CD4-positive, alpha-beta T cell (primary cell): ENCODE measurements at places on chromosomes 1 and 21.
A peak's percentile ranks its signal among the peaks of the same experiment; 100 is the strongest.

- no peak for DNase-seq
Measured at GRCh38 chr1:212671342-212672031, 28.2 kb downstream of the BATF3 start.

DNA sequence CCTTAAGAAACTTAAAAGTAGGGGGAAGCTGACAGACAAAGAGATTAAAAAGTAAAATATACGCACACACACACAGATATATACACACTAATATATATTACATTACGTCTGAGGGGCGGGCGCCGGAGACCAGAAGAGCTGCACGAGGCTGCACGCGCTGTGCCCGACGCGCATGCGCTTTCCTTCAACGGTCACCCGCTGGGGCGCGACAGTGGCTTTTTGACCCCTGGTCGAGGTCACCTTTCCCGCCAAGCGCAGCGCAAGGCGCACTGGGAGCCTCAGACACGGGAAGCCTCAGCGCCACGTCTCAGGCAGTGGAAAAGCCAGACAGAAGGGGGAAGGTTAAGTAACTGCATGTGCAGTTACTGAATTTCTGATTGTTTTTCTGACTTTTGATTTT is at the start of gene HORMAD1:
Gene HORMAD1, minus strand, starts transcription at position 193 of the 400 bp plus-strand sequence. CDS start 1,390 bp downstream, outside the sequence.
- DNase-seq, result no peak

- no peak for DNase-seq
Measured at GRCh38 chr1:152495066-152495675, 15.4 kb upstream of the LCE5A start.

DNA sequence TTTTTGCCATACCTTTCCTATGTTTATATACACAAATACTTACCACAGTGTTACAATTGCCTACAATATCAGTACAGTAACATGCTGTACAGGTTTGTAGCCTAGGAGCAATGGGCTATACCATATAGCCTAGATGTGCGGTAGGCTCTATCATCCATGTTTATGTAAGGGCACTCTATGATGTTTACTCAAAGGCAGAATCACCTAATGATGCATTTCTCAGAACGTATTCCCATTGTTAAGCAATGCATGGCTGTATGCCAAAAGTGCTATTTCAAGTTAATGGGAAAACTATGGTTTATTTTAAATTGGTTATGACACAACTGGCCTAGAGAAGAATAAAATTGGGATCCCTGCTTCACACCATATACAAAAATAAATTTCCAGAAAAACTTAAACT is 36.9 kb upstream of the DISP1 start:
- no peak for DNase-seq

DNA sequence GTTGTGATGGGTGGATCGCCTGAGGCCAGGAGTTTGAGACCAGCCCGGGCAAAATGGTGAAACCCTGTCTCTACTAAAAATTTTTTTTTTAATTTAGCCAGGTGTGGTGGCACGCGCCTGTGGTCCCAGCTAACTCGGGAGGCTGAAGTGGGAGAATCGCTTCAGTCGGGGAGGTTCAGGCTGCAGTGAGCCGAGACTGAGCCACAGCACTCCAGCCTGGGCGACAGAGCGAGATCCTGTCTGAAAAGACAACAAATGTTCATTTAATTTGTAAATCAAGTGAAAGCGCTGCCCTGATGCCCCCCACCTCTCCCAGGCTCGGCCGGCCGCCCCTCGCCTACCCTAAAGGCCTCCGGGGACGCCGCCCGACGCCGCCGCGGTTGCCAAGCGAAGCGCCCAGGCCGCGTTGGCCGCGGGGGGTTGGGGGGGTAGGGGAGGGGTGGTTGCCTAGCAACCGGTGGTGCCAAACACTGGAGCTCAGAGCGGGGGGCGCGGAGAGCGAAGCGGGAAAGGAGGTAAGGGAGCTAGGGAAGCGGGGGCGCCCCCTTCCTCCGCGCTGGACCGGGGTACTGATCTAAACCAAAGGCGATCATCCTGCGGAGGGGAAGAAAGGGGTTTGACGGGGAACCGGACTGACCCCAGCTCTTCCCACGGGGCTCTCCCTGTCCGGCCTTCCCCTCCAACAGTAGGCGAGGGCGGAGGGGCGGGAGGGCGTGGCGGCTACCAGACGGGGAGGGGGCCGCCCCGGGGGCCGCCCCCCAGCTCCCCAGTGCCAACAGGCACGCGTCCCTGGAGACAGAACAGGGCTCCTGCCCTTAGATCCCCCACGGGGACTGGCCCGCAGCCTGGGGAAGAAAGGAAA is at the start of gene TEKT2:
Gene TEKT2, plus strand, starts transcription at position 460 of the 862 bp plus-strand sequence. CDS start 828 bp downstream, outside the sequence.
- DNase-seq, result no peak

DNA sequence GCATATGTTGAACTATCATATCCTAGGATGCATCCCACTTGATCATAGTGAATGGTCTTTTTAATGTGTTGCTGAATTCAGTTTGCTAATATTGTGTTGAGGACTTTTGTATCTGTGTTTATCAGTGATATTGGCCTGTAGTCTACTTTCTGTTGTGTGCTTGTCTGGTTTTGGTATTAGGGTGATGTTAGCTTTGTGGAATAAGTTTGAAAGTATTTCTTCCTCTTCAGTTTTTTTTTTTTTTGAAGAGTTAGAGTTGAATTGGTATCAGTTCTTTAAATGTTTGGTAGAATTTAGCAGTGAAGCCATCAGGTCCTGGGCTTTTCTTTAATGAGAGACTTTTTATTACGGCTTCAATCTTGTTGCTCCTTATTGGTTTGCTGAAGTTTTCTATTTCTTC is 162.3 kb downstream of the VAV3 start:
- no peak for DNase-seq

GRCh38 chr1:22983944-22984343 is 11.3 kb upstream of the LACTBL1 start:
- no peak for DNase-seq

DNA sequence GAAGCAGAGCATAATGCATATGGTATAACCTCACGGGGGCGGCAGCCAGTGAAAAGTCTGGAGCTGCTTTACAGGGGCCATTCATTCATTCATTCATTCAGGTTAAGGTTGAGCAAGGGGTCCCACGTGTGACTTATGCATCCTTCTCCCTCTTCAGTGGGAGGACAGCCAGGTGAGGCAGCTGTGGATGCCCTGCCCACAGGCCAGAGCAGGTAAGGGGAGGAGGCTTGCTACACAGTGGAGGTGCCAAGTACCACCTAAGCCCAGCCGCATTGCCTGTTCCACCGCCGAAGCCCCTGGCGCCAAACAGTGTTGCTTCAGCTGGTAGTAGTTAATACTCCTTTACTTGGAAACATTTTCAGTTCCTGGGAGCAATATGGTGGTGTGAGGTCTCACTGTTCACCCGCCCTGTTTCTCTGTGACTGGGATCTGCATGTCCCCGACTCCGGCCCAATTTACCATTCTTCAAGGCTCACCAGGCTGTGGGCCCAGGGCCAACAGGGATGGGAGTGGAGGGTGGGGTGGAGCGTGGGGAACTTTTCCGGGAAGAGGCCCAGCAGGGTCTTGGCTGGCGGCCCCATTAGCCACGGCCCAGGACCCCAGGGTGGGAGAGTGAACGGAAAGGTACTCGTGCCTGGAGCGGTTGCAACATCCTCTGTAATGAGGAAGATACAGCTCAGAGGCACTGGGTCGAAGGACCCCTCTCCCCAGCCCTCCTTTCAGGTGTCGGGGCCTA is 722 bp upstream of the PODN start:
- no peak for DNase-seq

DNA sequence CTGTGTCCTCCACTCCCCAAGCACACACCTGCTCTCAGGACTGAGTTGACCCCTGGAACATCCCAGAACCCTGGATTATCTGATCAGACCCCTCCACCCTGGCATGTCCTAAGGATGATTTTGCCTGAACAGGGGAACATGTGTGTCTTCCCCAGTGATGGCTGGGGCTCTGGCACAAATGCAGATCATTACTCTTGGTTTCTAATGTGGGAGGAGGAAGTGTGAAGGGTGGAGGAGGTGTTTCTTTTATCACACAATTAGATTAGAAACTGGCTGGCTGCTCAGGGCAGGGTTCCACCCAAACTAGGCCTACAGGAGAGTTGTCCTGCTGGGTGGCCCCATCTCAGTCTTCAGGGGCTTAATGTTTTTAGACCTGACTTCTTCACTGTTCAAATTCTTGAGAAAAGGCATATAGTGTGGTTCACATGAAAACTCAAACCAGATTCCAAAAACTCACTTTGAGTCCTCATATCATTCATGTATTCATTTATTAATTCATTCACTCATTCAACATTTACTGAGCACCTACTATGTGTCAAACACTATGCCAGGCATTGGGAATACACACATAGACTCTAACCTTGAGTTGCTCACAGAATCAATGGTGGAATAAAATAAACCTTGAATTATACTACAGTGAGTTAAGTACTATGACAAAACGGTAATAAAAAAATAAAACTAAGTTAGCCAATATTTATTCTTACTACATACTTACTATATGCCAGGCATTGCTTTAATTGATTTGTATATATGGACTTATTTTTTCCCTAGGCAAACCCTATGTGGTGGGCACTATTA is 221.8 kb upstream of the JUN start:
- DNase-seq, result no peak

DNA sequence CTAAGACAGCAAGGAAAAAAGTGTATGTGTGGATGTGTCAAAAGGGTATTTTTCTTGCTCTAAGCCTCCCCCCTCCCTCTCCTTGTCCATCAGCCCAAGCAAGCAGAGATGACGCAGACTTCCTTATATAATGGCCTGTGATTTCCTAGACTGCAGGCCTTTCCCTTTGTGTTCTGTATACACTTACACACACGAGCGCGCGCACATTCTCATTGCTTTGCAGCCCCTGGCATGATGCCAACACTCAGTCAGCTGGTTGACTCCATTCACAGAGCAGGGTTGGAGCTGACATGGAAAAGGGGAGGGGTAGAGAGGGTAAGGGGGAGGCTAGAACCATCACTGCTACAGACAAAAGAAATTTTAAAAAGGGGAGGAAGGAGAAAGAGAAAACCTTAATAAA is 41.8 kb downstream of the GATAD2B start:
- DNase-seq, result peak; percentile 3

DNA sequence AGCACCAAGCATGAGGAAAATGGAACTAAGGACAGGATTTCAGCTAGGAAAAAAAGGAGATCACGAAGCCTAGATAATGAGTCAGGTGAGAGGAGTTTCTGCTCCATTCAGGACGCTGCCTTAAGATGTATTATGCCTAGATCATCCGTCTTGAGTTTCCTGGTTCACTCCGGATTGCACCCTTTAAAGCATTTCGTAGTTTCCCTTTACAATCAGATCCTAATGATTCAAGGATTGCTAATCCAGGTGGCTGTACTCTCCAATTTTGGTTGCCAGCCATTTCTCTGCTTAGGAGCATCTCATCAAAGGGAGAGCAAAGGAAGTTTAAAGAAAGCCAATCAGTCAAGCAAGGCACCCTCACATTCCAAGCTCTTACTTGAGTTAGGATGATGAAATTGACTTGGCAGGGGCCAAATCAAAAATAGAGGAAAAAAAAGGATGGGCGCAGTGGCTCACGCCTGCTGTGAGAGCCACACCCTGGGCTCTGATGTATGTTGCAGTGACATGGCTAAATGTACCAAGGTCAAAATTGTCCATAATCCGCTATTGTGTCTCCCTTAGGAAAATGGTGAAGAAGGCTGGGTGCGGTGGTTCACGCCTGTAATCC is 156.9 kb upstream of the SOD1 start:
- no peak for DNase-seq

- DNase-seq, result no peak
Measured at GRCh38 chr1:41504114-41505035, 19.9 kb upstream of the EDN2 start.

GRCh38 chr1:211606332-211606913 is 27.5 kb upstream of the SLC30A1 start:
- no peak for DNase-seq

- no peak for DNase-seq
Measured at GRCh38 chr1:97170300-97170699, 448.7 kb downstream of the PTBP2 start.

GRCh38 chr1:172185211-172185610 is 235.3 kb upstream of the C1orf105 start:
- DNase-seq, result no peak

- DNase-seq, result no peak
Measured at GRCh38 chr1:44832056-44832705, 10.9 kb downstream of the PTCH2 start.

- DNase-seq, result no peak
Measured at GRCh38 chr1:43557744-43558245, 27.1 kb downstream of the PTPRF start.

DNA sequence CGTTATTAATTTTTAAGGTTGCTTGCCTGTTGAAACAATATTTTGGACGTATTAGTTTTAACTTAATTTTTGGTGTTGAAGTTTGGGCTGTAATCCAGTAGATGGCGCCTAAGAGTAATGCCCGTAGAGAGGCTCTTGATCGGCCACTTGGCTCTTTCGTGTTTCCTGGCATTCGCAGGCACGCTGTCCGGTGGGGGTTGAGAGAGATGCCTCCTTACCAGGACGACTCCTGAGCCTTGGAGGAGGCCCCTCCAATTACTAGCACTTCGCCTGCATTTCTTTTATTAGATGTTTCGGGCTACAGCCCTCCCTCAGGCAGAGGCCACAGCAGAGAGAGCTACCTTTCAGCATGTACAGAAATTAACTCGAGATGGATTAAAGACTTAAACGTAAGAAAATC is 12.0 kb downstream of the OR2M4 start:
- DNase-seq, result no peak

GRCh38 chr1:224727351-224728289 is 111.5 kb downstream of the CNIH3 start:
- DNase-seq, result no peak

- DNase-seq, result no peak
Measured at GRCh38 chr21:25842925-25843324, 108.2 kb downstream of the GABPA start.

DNA sequence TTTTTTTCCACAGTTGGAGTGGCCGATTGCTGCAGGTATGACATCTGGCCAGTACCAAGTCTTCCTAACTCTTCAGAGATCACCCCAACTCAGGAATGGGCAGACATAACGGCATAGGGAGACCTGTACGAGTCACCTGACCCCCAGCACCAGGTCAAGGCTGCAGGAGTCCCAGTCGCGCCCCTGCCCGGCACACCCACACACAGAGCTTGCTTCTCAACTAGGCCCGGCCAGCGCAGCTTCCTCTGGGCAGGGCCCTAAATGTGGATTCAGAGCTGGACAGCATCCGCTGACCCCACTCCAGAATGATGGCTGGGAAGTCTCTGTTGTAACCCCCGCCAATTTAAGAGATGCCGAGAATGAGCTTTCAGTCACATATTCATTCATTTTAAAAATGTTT is 58.8 kb upstream of the CLDN14 start:
- no peak for DNase-seq

GRCh38 chr1:201706109-201706508 is 122.8 kb upstream of the IPO9 start:
- DNase-seq, result no peak

DNA sequence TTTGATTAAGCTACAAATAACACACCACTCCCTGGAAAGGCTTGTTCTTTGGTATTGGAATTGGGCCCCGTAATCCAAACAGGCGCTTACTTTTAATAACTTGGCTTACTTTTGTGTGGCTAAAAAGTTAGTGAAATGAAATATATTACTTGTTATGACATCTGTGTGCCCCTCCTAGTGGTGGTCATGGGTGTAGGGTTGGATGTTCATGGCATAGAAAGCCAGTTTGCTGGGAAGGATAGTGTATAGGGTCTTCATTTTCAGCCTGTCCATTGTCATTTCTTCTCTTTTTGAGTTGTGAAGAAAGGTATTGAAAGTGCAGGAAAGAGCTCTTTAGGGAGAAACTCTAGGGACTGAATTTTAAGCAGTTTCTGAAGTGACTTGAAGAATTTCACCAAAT is 5.9 kb downstream of the CDC14A start:
- DNase-seq, result no peak
